ENCODE measurements at places on chromosomes 7 and 10.

DNA sequence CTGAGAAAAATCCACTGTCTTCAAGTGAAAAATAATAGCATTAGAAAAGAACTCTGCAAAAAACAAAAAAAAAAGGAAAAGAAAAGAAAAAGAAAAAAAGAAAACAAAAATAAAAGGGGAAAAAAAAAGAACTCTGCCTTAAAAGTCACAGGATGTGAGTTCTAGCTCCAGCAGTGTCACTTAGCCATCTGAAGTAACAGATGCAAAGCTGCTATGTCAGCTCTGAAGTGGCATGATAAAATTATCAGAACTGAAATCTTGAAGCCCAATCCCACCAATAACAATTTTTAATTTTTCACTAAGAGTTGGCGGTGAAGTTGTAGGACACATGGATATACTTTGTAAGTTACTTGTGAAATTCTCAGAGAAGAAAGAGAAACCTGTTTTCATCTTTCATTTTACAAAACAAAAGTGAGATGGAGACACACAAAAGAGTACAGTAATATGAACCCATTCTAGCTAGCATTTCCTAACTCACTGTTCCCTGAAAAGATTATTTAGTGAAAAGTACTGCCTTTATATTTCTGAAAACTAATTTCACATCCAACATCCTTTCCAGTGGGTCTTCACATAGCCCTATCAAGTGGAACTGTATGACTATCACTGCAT, 103.5 kb downstream of the ELAPOR2 start:
- no peak for DNase-seq

GRCh38 chr7:138228769-138229168, 152.5 kb downstream of the AKR1D1 start:
- no peak for DNase-seq

- no peak for DNase-seq
These were observed 140.7 kb downstream of the SND1 start for GRCh38 chr7:127792528-127793342.

DNA sequence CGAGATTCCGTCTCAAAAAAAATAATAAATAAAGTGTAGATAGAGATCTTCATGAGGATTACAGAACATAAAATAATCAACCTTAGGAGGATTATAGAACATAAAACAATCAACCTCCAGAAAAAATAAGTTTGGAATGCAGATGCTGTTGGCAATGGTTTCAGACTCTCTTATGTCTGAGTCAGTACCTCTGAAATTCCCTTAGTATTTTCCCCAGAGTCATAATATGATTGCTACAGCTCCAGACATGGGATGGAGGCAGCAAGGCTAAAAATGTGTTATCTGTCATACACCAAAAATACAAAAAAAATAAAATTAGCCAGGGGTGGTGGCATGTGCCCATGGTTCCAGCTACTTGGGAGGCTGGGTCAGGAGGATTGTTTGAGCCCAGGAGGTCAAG, 22.2 kb downstream of the CADPS2 start:
- no peak for DNase-seq

DNA sequence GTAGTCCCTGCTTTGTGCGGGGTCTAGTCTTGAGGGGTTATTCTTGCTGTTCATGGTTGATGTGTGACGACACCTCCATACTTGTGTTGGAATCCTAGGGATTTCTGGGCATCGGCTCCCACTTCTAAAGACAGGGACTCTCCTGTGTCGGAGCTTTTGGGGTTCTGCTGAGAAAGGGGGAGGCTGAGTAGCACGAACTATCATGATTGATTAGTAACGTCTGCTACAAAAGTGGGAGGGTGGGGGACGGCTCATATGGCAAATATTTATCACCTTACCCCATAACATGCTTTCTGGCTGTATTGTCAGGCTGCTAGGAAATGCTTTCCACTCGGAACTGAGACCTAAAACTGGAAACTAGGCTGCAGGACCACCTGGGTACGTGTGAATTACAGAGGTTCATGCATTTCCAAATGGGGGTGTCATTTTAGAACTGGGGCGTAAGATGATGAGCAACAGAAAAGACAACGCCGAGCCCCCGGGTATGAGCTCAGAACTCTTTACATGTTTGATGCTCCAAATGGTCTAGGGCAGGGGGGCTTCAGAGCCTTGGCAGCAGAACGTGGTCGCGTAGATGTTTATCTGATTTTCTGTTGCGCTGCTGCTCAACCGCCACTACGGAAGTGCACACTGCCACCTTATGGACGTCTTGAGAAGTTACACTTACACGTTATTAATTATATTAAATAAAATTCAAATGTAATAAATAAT, 15.1 kb upstream of the NME8 start:
- peak; percentile 41 for DNase-seq

- no peak for DNase-seq
These were observed 120.0 kb downstream of the MKX start for GRCh38 chr10:27625452-27626211.

GRCh38 chr10:60283397-60283796, 106.3 kb downstream of the ANK3 start:
- DNase-seq: no peak

- DNase-seq: no peak
These were observed 43.8 kb downstream of the CYTH3 start for GRCh38 chr7:6228361-6229229.
